NCI-H524 (cell line): ENCODE measurements at places on chromosomes 4 and X.

DNA sequence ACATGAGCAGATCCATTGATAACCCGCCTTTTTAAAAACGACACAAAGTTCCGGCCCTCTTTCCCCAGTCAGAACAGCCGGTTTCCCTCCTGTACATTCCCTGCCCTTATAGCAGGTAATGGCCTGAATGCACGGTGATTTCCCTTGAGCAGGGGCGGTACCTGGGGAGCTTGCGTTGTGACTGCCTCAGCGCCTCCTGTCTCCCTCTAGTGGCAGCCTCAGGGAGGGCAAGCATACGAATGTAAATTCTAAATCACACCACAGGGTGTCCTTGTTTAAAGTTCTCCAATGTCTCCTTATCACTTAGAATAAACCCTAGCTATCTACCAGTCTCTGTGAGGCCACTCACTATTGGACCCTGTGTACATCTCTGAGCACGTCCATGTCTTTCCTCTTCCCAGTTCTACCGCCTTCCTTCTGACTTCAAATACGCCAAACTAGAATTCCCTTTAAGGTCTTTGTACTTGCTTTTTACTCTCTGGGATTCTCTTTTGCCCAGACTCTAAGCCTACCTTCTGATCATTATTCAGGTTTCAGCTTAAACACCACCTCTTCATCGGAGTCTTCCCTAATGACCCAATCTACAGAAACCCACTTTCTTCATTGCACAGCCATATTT is 18.4 kb upstream of the LDB2 start:
- DNase-seq: no peak

GRCh38 chr4:10581022-10581421 is 103.5 kb downstream of the CLNK start:
- no peak for DNase-seq

- DNase-seq: no peak
Observed at GRCh38 chrX:13747836-13748235, 13.3 kb downstream of the OFD1 start.

GRCh38 chr4:153218961-153219360 is 14.7 kb downstream of the TRIM2 start:
- no peak for DNase-seq

DNA sequence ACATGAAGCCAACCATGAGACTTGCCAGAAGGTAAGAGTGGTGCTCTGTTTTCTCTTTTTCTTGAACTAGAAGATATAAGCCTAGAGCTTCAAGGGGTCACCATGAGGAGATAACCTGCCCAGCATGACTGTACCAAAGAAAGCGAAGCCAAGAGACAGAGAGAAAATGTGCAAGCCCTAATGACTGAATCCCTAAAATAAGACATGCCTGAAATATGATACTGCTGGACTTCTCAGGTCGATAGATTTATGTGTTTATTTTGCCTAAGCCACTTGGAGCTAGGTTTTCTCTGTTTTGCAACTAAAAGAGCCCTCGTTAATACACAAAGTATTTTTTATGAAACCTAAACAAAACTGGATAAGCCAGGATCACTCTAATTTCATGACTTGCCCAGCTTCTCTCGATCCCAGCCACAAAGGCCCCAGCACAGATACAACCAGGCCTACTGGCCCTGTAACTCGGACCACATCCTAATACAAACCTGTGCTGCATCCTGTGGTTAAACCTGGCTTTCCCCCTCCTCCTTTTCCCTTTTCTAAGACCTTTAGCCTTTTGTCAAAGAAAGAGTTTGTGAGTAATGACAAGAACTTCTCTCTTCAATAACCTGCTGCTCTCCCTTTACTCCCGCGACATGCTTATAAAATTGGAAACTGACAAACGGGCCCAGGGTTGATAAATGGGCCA is 185.8 kb downstream of the APBB2 start:
- no peak for DNase-seq
